ENCODE measurements at places on chromosomes 3 and 15.

GRCh38 chr3:142355692-142356091 lies 92.1 kb downstream of the XRN1 start:
- DNase-seq: no peak

GRCh38 chr3:123774474-123774873 lies 109.7 kb downstream of the MYLK start:
- DNase-seq: no peak

- no peak for DNase-seq
These were observed 20.9 kb downstream of the PDE8A start for GRCh38 chr15:85002517-85002916.

GRCh38 chr3:67804578-67804977 lies 150.2 kb upstream of the SUCLG2 start:
- DNase-seq: no peak

DNA sequence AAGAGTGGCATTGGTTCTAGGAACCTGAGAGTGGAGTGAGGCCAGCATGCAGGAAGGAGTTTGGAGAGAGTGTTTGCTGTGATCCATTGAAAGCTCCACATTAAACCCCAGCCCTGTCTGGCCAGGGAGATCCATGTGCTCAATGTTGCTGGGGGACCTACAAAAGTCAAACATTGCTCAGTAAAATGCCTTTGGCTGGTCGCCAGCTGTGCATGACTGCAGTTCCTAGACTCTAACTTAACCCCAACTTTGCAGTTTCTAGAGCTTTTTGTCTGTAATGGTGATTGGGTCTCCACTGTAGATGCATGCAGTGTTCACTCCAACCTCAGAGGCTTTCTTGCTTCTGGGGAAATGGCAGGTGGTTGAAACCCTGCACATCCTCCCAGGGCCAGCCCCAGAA lies 99.7 kb upstream of the ABHD17C start:
- DNase-seq: no peak

Measured in RWPE1 (cell line).